ENCODE measurements at places on chromosomes 12 and 14.

GRCh38 chr12:81610955-81611889 is 147.9 kb downstream of the PPFIA2 start:
- DNase-seq: no peak

GRCh38 chr14:27427796-27428195 is 830.0 kb upstream of the NOVA1 start:
- DNase-seq: no peak

DNA sequence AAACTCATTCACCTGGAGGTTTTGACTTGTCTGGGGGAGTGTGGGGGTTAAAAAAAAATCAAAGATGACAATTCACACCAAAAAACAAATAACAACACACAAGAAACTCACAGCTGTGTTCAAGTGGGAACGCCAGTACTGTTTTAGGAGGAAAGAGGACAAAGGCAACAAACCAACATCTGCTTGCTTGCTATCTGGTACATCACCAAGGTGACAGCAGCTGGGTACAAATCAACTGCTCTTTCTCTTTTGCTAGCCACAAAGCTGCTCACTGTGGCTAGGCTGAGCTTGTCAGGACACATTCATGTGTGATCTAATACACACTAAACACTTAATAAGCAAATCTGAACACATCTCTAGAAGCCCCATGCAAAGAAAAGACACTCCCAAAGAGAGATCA is 128.0 kb upstream of the RAP1B start:
- DNase-seq: no peak

- DNase-seq: no peak
Measured at GRCh38 chr12:125187780-125188741, 122.8 kb downstream of the AACS start.

GRCh38 chr12:16606991-16607390 is 1.0 kb upstream of the LMO3 start:
- DNase-seq: no peak

DNA sequence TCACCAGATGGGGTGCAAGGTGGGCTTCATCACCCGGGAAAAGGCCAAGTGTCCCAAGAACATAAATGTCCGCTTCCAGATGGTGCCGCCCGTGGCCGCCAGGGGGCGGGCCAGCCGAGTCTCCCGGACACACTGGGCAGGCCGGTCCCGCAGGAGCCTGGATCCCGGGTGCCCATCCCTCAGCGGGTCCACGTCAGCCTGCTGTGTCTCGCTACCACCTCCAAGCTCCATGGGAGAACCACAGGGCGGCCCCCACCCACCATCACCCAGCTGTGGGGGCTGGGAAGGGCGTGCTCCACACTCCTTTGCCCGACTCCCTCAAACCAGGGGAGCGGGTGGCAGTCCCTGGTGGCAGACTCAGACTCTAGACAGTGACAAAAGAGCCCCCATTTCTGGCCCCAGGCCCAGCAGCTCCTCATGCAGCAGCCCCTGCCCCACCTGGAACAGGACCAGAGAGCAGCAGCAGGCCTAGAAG is 22.0 kb upstream of the NUDT14 start:
- DNase-seq: peak; percentile 31

- no peak for DNase-seq
Measured at GRCh38 chr12:52368508-52368907, 1.2 kb upstream of the KRT85 start.

DNA sequence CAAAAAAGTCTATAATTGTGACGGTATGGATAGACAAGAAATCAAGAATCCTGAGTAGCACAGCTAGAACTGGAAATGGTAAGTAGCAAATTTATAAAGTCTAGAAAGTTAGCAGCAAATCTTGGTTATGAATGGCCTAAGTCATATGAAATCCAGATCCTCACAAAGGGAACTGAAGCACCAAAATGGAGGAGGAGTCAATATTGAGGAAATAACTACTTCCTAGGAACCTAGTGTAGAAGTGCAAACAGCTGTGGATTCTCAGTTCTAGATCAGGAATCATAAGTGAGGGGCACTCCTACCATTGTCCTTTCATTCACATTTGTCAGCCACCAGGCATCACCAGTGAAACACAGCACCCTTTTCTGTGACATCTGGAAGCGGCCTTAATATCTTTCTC is 202.2 kb upstream of the DCN start:
- no peak for DNase-seq

DNA sequence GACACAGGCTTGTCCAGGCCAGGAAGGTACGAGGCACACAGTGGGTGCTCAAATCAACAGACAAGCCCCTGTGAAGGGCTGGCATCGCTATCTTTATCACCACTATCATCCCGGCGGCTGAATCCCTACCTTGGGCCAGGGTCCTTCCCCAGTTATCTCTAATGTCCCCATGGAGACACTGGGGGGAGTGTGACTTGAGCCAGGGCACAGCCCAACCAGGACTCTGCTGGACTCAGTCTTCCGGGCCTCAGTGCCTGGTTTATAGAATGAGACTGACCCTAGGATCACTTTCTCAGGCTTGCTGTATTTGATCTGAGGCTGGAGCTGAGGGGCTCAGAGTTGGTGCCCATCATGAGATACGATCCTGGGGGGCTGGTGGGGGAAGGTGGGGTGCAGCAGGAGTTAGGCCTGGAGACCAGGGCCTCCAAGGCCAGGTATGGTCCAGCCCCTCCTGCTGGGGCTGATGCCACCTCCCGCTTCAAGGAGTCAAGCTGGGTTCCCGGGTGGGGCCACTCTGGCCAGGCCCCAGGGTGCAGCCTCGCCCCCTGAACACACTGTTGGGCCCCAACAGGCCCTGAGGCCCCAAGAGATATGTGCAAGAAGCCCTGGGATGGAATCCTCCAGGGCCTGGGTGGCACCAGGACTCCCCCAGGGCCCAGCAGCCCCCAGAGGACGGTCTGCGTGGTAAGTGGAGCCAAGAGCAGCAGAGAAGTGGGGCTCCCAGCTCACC is 11.8 kb downstream of the BEGAIN start:
- DNase-seq: no peak

DNA sequence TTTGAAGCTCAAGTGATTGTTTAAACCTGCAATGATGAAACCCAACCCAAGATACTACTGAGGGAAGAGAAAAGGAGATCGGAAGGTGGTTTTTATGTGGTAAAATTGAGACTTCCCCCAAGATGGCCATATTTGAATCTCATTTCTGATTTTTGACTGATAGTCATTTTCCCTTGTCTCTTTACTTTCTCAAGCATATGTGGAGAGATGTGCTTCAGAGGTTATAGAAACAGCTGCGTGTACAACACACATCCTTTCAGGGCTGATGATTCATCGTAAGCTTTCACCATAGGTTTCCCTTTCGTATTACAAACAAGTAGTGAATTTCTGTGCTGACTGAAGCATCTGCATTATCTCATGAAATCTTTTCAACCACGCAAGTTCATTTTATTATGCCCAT is 276.2 kb downstream of the EMP1 start:
- no peak for DNase-seq

- no peak for DNase-seq
Measured at GRCh38 chr14:95465358-95465757, 51.1 kb downstream of the SYNE3 start.

DNA sequence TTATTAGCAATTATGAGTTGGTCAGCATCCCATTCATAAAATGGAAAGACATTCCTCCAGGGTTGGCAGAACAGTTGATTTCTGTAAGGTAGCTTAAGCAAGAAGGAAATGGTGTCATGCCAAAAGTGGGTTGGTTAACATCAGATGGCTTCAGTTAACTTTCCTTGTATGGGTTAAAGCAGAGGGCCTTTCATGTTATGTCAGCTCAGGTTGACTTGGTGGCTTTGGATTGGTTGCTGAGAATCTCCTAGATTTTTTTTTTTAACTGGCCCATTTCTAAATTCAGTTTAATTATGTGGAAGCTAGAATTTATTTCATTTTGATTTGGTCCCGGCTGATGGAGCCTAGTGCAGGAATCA is 87.8 kb downstream of the BBS10 start:
- DNase-seq: no peak

GRCh38 chr14:77023001-77023996 is 5.2 kb downstream of the IRF2BPL start:
- no peak for DNase-seq

DNA sequence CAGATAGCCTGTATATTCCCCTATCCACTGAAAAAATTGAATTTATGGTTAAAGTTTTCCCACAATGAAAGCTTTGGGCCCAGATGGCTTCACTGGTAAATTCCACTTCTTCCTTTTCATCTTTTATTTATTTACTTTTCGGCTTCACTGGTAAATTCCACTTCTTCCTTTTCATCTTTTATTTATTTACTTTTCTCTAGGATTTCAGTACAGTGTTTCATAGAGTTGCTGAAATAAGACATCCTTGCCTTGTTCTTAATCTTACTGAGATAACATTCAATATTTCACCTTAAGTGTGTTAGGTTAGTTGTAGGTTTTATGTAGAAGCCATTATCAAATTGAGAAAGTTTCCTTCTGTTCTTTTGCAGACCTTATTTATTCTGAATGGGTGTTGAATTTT is 18.9 kb upstream of the KLRG1 start:
- no peak for DNase-seq

DNA sequence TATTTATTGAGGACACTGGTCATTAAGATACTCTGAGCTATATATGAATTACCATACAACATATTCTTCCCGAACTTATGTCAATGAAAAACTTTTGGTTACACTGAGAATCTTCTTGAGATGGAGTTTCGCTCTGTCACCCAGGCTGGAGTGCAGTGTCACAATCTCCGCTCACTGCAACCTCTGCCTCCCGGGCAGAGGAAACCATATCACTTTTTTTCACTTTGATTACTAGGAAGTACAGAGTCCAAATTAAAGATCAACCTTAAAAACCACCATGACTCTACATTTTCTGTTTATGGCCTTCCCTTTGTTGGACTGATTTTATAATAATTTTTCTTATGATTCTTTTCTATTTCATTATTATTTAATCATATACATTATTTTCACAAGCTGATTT is 336.5 kb downstream of the FSCB start:
- DNase-seq: no peak

- DNase-seq: no peak
Measured at GRCh38 chr14:54727929-54728328, 161.0 kb downstream of the SAMD4A start.

DNA sequence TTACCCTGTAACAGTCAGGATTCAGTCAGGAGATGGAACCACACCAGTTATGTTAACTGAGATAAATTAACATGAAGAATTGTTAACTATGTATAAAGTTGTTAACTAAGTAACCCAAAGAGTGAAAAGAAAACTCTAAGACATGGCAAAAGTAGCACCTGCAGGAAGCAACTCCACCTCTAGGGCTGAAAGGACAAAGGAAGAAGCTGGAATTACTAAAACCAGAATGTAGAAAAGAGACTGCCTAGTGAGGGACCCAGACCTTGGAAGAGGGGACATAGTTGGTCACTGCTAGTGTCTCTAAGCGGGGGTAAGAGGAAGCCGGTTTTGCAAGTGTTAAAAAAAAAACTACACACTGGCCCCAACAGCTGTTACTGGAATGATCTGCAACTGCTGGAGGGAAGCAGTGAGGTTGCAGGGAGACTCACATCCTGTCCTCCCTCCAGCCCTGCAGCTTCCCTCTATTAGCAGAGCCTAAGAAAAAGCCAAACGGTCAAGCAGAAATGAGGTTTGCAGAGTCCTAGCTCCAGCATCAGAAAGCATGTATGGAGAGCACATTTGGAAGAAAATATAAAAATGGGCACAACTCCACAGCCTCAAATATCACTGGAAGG is 39.8 kb downstream of the GPR135 start:
- no peak for DNase-seq

DNA sequence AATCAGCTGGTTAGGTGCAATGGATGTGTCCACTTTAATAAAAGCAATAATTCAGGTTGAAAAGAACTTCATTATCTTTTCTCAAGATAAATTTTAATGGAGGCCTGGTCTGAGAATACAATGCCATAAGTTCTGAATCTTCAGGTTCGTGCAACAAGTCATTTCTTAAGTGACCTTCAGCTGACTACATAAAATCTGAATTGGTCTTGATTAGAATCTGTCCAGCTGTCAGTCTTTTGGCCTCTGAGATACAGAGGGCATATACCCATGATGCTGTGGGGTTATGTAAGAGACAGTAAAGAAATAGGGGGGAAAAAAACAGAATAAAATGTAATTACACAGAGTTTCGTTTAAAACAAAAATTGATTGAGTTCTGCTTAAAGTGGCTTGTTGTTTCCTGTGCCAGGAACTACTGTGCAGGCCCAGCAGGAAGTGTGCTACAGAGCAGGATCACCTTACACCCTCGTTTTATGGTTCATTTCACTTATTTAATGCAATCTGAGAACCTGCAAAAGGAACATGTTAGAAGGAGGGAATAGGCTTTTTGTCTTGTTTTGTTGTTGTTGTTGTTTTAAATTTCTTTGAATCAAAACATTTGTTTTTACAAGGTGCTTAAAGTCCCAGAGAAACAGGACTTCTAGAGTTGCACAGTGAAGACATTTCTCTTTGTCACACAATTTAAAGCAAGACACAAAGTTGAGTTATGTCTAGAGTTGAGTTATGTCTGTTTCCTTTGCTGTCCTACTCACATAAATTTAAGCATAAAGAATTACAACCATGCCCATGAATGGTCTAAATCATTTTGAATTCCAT is 64.2 kb downstream of the LGR5 start:
- no peak for DNase-seq

DNA sequence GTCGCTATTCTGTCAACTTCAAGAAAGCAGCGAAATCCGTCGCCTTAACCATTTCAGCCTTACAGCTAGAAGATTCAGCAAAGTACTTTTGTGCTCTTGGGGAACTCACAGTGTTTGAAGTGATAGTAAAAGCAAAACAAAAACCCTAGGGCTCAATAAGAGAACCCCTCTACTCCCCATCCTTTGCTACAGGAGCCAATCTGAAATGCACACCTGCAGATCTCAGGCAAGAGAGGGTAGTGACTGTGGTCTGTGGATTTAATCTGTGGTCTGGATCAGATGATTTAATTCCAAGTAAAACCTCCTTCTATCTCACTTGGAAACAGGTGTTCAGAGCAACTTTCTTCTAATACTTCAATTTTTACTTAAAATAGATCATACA is 422.9 kb upstream of the OR4E1 start:
- no peak for DNase-seq

DNA sequence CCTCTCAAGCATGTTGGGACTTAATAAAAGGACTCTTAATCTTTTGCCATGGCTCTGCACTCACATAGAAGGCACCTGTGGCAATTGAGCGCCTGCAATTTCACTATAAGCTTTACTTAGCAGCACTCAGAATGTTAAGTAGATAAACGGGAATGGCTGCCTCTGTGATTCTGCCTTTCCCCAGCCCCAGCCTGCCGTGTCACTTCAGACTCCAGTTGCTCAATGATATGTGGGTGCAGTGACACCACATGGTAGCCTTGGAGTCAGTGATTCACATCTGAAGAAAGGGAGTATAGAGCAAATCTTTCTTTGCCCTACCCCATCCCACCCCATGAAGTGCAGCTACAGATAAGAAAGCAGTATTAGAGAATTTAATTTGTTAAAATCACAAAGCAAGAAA is 96.1 kb downstream of the ZFC3H1 start:
- no peak for DNase-seq

DNA sequence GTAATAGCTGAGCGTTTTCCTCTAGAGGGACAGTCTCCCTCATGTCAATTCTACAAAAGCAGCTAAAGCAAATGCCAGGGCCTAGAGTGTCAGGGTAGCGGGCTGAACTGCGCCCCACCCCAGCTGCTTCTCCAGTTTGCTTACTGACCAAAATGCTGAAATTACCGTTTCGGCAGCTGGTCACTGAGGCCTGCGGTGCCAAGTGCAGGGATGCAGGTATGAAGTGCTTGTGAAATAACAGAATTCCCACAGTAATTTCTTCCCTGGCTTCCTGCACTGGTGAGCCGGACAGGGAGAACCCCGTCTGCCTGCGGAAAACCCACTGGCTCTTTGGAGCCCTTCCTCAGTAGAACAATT is 19.1 kb downstream of the PSMC1 start:
- DNase-seq: no peak

All from stimulated activated CD8-positive, alpha-beta memory T cell treated with anti-CD3 and anti-CD28 coated beads, Interleukin-4, amount 100 ng/mL, for 1 hour (primary cell).